ENCODE measurements at places on chromosomes 7 and 10.

- no peak for DNase-seq
Measured at GRCh38 chr7:768881-769504, 41.9 kb upstream of the PRKAR1B start.

DNA sequence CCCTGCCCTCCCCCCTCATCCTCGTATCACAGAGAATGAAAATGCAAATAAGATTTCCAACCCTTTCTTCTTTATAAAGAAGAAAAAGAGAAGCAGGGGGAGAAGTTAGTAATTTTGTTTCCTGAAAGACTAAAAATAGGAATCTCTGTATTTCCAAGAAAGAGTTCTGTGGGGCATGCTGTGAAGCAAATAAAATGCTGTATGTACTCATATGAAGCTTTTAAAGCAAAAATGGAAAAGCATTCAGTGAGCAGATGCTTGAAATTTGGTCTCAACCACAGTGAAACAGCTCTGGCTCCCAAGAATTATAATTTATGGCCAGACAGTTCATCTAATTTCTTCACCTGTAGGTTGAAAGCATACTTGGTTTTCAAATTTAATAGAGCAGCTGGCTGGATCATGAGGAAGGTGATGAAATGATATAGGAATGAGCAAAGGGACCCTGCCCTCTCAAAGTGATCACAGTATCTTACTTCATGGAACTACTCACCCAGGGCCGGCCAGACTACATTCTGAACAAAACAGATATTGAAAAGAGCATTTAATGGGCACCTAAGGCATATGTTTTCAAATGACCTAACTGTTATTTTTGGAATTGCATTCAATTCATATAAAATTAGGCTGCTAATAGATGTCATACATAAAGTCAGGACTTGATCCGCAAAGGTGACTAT is 31.4 kb downstream of the SVIL start:
- no peak for DNase-seq

GRCh38 chr10:131808370-131808930 is 92.4 kb upstream of the PPP2R2D start:
- no peak for DNase-seq

DNA sequence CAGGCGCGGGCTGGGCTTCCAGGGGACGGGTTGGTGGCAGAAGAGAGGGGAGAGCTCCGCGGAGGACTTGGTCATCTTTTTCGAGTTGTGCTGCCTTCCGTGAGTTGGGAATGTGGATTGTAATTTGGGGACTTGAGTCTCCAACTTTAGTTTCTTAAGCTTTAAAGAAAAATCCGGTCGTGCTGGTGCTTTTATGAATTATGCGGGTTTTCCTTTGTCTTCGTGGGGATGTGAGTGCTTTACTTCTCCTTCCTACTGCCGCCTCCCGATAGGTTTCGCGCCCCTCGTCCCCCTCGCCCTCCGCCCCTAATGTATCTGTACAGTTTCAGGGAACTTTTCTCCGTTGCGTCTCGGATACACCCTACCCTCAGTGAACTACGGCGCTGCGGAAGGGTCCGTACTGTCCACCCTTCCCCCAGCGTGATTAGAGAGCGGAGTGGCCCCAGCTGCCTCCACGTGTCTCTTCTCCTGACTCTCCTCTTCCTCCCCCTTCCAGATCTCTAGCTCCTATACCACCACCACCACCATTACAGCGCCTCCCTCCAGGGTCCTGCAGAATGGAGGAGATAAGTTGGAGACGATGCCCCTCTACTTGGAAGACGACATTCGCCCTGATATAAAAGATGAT is 649 bp downstream of the SCD start:
- no peak for DNase-seq

GRCh38 chr7:31744294-31744874 is 57.4 kb downstream of the PPP1R17 start:
- DNase-seq, result peak; percentile 40

GRCh38 chr7:1714583-1715330 is 44.7 kb downstream of the ELFN1 start:
- no peak for DNase-seq

DNA sequence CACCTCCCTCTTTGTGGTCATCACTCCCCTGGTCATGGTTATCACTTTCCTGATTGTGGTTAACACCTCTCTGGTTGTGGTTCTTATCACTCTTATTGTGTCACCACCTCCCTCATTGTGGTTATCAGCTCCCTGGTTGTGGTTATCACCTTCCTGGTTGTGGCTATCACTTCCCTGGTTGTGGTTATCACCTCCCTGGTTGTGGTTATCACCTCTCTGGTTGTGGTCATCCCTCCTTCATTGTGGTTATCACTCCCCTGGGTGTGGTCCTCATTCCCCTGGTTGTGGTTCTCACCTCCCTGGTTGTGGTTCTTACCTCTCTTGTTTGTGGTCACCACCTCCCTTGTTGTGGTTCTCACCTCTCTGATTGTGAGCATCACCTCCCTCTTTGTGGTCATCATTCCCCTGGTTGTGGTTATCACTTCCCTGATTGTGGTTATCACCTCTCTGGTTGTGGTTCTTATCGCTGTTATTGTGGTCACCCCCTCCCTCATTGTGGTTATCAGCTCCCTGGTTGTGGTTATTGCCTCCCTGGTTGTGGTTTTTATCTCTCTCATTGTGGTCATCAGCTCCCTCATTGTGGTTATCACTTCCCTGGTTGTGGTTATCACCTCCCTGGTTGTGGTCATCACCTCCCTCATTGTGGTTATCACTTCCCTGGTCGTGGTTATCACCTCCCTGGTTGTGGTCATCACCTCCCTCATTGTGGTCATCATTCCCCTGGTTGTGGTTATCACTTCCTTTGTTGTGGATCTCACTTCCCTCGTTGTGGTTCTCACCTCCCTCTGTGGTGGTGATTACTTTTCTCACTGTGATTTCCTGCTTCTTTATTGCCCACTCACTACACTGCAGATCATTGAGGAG is 106.7 kb downstream of the GPR26 start:
- DNase-seq, result no peak

GRCh38 chr7:4713183-4713784 is 31.2 kb downstream of the FOXK1 start:
- DNase-seq, result peak; percentile 84

DNA sequence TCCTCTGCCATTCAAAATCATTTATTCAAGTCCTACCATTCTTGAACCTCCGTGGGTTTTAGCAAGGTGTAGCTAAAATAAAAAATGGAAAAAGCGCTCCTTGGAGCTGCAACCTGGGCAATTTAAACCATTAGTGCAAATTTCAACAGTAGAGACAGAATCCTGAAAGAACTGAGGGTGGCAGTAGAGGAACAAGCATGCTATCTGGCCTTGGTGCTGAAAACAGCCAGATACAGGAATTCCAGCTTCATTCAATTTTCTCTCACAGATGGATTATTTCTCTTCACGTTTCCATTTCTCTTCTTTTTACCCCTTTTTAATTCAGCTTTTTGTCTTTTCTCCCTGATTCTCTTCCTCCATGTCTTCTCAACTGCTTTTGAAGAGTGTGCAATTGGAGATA is 77.7 kb downstream of the OTUD1 start:
- DNase-seq, result no peak

GRCh38 chr7:6306471-6306870 is 34.0 kb upstream of the CYTH3 start:
- no peak for DNase-seq

- DNase-seq, result no peak
Measured at GRCh38 chr7:5383314-5384098, 40.1 kb downstream of the TNRC18 start.

- DNase-seq, result no peak
Measured at GRCh38 chr10:44043646-44044375, 341.1 kb downstream of the CXCL12 start.

- no peak for DNase-seq
Measured at GRCh38 chr10:122549636-122550035, 10.9 kb upstream of the DMBT1 start.

DNA sequence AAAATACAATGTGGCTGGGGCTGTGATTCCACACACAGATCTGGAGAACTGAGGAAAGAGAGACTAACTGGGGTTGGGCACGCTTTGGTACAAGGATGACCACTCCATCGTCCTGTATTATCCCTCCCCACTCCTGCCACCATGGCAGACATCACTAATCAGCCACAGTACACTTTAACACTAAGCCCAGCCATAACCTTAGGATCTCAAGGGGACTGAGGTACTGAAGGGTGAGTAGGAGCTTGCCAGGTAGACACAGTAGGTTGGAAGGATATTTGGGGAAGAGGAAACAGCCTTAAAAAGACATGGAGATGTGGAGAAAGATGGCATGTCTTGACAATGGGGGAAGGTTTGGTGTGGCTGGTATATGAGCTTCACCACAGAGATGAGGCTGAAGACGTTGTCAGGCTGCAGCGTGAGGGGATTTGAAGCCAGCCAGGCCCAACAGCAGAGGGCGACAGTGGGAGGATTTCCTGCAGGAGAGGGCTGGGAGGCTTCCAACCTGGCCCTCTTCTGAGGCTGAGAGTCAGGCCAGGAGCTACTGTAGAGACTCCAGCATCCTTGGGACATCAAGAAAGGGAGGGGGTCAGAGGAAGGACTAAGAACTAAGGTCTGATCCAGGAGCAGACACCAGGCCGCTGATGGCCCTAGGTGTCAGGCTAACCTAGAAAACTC is 58.6 kb upstream of the COL13A1 start:
- no peak for DNase-seq

GRCh38 chr7:24797270-24797669 is 40.0 kb upstream of the GSDME start:
- DNase-seq, result no peak

GRCh38 chr10:112832361-112832878 is 117.6 kb upstream of the TCF7L2 start:
- DNase-seq, result no peak

- DNase-seq, result no peak
Measured at GRCh38 chr7:81721437-81721836, 48.4 kb downstream of the HGF start.

- DNase-seq, result no peak
Measured at GRCh38 chr10:78889536-78890063, 179.2 kb upstream of the ZMIZ1 start.

- no peak for DNase-seq
Measured at GRCh38 chr7:80806663-80807062, 112.2 kb downstream of the SEMA3C start.

GRCh38 chr10:106978756-106979155 is 185.8 kb downstream of the SORCS1 start:
- DNase-seq, result no peak

DNA sequence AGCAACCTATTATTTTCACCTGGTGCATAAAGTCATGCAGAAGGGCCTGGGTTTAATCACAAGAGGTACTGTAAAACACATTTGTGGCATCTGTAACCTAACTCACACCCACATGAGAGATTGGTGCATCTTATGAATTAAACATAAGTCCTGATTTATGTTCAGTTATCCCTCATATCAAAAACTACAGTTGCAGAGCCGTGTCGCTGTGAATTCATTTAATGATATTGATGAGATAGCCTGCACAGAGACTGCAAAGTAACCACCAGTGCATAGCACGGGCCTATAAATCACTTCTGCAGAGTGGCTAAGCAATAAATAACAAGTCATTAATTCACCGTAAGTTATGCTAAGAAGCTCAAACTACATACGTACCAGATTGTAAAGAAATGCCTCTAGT is 178.2 kb downstream of the RELN start:
- no peak for DNase-seq

DNA sequence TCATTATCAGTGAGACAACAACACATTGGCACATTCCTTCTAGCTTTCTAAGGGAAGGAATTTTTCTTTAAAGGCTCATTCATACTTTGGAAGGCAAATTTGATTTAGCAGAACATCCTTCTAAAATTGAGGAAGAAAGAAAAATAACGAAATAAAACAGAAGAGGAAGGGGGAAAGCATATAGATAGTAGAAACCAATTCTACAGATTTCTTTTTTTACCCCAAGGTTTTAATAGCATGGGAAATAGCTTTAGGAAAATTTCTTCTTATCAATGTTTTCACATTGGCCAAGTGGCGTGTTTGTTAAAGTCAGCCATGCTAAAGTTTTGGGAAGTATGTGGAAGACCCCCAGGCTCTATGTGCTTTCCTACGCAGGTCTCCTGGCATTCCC is 35.7 kb downstream of the MACROH2A2 start:
- DNase-seq, result no peak
